HEK293T (cell line): ENCODE measurements at places on chromosomes 5 and 9.

- no peak for DNase-seq
Measured at GRCh38 chr5:142063878-142064331, 44.7 kb upstream of the NDFIP1 start.

- DNase-seq, result no peak
Measured at GRCh38 chr5:150628936-150629485, 11.4 kb upstream of the SYNPO start.

DNA sequence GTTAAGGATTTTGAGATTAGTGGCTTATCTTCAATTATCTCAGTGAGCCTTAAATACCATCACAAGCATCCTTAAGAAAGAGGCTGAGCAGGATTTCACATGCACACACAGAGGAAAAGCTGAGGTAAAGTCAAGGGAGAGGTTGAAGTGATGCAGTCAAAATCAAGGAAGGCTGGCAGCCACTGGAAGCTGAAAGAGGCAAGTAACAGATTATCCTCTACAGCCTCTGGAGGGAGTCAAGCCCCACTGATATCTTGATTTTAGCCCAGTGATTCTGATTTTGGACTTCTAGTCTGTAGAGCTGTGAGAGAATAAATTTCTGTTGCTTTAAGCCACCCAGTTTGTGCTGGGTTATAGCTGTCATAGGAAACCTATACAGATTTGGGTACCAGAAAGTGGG lies 80.1 kb downstream of the ANKRD31 start:
- DNase-seq, result no peak

GRCh38 chr9:105421154-105421553 lies 26.7 kb upstream of the FSD1L start:
- no peak for DNase-seq

DNA sequence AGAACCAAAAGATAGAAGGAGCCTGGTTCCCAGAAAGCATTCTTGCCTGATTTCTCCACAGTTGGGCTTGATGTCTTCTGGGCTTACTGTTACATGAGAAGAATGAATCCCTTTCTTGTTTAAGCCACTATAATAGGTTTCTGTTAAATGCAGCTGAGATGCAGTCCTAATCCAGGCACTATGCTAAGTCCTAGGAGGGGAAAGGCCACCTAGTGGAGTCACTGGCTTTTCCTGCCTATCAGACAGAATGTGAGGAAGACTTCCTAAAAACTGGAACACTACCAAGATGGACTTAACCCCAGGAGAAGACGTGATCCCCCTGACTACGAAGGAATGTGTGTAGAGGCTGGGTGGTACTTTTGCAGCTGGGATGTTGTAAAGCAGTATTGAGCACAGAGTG lies 34.3 kb upstream of the FSD1L start:
- peak; percentile 30 for DNase-seq

DNA sequence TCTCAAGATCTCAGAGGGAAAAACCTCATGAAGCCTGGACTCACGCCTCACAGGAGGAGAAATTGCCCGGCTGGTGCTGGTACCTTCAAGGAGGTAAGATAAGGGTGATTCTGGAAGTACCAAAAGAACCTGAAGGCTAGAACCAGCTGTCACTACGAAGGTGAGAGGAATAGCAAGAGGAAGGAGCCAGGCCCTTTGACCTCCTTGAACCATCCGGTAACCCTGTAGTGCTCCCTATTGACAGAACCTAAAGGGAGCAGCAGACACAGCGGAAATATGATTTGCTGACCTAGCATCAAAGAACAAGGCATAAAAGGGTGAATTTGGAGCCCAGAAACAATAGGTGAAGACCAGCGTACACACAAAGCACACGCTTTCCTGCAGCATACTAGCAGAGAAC lies 92.2 kb downstream of the DOCK8 start:
- DNase-seq, result no peak

GRCh38 chr9:89795538-89796195 lies 190.9 kb downstream of the GADD45G start:
- DNase-seq, result no peak

DNA sequence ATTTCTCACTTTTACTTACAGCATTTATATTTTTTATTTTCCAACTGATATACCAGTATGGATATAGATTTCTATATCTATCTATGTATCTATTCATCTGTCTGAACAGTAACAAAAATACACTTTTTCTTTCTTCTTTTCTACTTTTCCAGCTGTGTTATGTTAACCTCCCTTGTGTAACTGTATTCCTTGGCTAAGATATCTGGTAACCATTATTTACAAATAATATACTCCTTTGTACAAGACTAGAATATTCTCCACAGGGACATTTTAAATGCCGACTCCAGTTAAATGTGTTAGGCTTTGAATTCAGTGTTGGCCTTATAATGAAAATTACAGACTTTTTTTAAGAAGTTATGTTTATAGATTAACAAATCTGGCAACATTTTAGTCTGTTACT lies 168.7 kb downstream of the XRCC4 start:
- no peak for DNase-seq

GRCh38 chr5:79464695-79465332 lies 49.1 kb downstream of the HOMER1 start:
- peak; percentile 32 for DNase-seq

DNA sequence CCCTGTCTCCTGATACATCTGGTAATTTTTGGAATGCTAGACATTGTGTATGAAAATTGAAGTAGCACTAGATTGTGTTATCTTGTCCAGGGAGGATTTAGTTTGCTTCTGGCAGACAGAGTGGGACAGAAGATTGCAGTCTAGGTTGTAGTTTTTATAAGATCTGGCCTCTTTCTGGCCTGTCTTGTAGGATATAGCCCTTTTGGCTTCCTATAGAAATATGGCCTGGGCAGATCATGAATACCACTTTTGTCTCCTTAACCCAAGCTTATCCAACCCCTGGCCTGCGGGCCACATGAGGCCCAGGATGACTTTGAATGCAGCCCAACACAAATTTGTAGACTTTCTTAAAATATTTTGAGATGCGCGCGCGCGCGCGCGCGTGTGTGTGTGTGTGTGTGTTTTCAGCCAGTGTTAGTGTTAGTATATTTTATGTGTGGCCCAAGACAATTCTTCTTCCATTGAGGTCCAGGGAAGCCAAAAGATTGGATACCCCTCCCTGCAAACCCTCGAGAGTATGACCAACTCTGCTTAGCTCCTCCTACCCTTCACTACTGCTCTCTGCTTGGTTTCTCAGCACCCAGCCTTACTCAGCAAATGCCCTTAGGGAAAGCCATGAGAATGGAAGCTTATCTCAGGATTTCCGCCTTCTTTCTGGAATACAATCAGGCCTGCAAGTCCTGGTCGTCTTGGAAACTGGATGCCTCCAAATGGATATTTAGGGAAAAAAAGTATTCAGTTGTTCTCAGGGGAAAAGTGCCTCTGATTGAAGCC lies 26.5 kb downstream of the ANKRD33B start:
- DNase-seq, result no peak

DNA sequence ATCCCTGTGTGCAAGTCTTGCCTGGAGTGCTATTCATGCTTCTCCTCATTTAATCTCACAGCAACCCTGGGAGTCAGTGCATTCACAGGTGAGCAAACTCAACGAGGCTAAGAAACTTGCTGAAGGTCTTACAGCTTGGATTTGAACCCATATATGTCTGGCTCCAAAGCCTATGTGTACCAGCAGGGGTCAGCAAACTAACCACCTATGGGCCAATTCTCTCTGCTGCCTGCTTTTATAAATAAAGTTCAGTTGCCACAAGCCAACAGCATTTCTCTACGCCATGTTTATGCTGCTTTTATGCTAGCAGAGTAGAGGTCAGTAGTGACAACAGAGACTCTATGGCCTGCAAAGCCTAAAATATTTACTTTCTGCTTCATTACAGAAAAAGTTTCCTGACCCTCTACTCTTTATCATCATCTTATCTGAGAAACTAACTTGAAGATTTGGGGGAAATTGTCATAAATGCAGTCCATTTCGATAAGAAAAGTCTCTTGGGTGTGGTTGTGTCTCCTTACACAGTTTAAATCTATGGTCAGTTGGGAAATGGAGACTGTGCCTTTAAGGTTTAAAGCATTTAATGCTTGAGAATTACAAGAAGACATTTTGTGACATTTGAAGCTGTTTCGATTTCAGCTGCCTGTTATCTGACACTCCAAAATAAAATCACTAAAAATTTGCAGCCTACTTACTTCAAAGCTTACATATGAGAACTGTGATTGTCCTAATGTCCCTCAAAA lies 137.7 kb downstream of the PRELID2 start:
- DNase-seq, result peak; percentile 29

- DNase-seq, result peak; percentile 83
Measured at GRCh38 chr5:135462304-135462703, 10.2 kb upstream of the TIFAB start.

DNA sequence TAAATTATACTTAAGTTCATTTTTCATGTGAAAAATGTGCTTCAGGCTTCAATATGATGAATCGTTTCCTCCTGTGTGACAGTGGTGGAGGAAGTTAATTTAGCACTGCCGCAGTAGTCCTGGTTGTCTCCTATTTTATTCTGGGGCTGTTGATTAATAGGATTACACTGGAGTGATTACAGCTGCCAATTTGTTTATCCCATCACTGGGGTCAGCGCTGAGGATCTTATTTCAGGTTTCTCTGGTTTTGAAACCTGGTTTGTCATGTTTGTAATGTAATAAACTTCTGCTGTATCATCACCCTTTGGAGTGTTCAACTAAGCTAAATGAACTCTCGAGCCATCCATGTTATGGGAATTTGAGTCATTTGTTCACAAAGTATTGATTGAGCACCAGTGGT lies 241.7 kb upstream of the KCNN2 start:
- no peak for DNase-seq

GRCh38 chr5:150645070-150645700 lies 4.7 kb downstream of the SYNPO start:
- no peak for DNase-seq

DNA sequence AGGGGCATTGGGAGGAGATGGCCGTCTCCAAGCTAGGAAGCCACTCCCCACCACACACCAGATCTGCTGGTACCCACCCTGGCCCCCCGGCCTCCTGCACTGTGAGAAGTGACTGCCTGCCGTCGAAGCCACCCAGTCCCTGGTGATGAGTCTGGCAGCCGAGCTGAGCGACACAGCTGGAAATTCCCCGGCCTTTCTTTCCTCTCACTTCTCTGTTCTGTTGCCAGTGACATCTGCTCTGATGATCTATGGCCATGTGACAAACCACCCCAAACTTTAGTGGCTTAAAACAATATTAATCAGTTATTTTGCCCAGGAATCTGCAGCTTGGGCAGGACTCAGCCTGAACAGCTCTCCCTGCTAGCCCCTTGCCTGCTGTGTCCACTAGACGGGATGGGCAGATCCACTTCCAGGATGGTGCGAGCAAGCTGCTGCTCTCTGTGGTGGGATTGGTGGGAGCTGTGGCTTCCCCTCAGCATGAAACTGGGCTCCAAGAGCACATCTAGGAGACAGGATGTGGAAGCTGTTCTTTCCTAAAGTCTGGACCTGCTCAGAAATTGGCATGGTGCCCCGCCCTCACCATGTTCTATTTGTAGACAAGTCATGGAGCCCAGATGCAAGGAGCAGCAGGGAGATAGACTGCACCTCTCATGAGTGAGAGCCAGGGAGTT lies 211.2 kb downstream of the GADD45G start:
- DNase-seq, result no peak

- no peak for DNase-seq
Measured at GRCh38 chr9:127252410-127253318, 11.9 kb upstream of the GARNL3 start.

GRCh38 chr9:121871431-121872025 lies 220.1 kb downstream of the DAB2IP start:
- no peak for DNase-seq

- DNase-seq, result no peak
Measured at GRCh38 chr5:176856746-176857145, 42.4 kb downstream of the HK3 start.

DNA sequence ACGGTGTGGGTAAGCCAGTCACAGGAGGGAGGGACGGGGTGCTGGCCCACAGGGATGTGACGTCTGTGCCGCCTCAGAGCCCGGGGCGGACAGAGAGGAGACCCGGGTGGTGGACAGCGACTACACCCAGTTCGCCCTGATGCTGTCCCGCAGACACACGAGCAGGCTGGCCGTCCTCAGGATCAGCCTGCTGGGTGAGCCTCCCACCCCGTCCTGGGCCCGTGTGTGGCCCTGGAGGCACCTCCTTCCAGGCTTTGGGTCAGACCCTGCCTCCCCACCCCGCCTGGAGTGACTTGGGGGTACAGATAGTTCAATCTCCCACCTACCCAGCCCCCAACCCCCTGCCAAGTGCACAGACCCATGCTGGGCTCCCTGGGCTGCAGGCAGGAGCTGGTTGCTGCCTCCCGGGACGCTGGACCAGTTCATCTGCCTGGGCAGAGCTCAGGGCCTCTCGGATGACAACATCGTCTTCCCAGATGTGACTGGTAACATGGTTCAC lies 1.7 kb downstream of the LCN12 start:
- no peak for DNase-seq
